ENCODE measurements at places on chromosomes 2 and 18.

- DNase-seq, result no peak
Observed at GRCh38 chr2:183035954-183036669, 2.1 kb downstream of the NCKAP1 start.

- DNase-seq, result no peak
Observed at GRCh38 chr2:184598316-184599053, at the start of gene ZNF804A. TSS of gene ZNF804A (plus strand) at chr2:184598529. CDS start at chr2:184598960, 431 bp downstream.

DNA sequence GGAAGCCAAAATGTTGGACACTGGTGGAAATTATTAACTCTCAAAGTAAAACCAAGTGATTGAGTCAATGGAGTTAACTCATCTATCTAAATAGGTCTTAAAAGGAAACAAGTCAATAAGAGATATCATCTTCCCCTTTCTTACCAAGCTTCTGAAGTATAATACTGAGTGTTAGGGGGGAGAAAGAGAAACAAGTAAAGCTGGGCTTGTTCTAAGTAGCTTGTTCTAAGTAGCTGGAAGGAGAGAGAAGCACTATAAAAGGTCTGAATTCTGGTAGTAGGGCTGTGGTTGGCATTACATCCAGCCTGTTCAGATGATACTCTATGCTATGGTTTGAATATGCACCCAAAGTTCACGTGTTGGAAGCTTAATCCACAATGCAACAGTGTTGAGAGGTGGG is 26.8 kb downstream of the YES1 start:
- no peak for DNase-seq

DNA sequence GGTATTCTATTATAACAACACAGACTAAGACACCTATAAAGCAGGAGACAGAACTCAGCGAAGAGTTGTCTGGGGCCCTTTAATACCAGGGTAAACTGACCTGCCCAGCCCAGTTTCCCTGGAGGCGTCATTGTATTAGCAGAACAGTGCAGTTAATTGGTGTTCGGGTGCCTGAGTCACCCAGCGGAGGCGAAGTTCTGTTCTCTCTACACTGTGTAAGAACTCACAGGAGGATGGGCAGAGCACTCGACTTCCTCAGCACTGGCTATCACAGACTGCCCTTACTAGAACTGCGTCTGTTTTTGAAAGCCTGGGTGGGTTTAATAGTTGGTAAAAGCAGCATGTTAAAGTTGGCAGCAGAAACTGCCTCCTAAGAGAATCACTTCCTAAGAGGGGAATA is 106.5 kb upstream of the ATP8B1 start:
- DNase-seq, result no peak

GRCh38 chr18:2485983-2486382 is 85.3 kb downstream of the METTL4 start:
- DNase-seq, result no peak

DNA sequence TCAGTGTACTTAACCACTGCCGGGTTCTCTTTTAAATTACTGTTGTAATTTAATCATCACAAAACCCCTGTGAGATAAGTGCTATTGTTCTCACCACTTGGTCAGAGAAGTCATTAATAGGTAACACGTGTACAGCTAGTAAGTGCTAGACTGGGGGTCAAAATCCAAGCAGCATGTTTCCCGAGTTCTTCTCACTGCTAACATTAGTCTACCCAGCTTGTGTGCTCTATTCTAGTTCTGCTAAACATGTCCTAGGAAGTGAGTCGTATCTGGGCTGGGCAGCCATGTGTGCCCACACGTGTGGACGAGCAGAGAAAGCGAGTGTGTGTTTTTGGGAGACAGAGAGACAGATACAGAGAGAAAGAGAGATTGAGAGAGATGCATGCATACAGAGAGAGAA is 94.1 kb downstream of the BIN1 start:
- DNase-seq, result no peak
